ENCODE measurements at places on chromosomes 2 and 18.

- no peak for DNase-seq
Observed at GRCh38 chr2:182103526-182103925, 117.9 kb downstream of the PPP1R1C start.

DNA sequence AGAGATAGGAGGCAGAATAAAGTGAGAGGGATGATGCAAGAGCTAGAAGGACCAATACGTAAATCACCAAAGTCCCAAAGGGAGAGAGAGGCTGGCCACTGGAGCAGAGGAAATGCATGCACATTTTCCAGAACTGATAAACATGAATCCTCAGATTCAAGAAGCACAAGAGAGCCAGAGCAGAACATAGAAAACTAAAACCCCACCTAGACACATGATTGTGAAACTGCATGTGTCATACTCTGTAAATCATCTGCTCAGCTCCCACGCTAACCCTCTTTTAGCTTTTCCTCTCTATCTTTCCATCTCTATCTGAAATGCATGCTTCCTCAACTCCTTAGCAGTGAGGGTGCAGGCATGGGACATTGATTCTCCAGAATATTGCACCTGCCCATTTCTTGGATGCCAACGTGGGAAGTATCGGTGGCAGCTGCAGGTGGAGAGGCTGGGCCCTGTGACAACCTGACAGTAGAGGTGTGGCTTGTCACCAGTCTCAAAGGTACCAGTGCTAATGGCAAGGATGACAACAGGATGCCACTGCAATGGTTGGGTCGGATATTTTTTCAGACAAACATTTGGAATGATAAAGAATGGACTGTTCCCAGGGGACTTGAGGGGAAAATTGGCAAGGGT is 89.3 kb upstream of the OTOS start:
- no peak for DNase-seq

DNA sequence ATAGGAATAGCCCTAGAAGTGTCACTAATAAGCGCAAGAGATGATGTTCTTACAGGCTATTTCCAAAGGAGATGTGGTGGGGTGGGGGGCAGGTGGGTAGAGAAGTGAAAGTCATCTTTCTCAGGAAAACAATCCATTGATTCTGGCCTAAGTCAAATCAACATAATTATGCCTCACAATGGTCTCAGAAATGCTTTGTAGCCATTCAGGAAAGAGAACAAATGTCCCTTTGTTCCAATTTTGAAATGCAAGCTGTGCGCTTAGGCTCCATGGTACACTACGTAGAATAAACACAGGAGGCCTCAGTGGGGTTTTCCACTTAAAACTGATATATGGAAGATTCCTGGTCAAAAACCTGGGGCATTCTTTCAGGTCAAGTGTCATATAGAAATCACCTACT is 529.9 kb upstream of the KLHL29 start:
- DNase-seq, result no peak

- DNase-seq, result no peak
Observed at GRCh38 chr2:162234620-162235462, 8.4 kb downstream of the FAP start.

- no peak for DNase-seq
Observed at GRCh38 chr18:22563164-22563583, 145.5 kb upstream of the CTAGE1 start.

DNA sequence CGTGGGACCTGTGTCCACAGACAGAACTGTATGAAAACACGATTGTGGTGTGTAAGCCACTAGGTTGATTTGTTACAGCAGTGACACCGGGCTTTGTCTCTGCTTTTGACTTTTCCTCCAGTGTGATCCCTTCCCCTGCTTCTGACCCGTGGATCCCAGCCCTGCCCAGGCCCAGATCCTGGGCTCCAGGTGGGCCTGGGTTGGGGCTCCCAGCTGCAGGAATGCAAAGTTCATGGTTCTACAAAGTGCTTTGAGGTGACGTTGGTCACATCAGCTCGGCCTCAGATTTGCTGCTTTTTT is 26.8 kb downstream of the HPCAL1 start:
- DNase-seq, result no peak

GRCh38 chr2:96525211-96525507 is 11.4 kb upstream of the ARID5A start:
- no peak for DNase-seq

DNA sequence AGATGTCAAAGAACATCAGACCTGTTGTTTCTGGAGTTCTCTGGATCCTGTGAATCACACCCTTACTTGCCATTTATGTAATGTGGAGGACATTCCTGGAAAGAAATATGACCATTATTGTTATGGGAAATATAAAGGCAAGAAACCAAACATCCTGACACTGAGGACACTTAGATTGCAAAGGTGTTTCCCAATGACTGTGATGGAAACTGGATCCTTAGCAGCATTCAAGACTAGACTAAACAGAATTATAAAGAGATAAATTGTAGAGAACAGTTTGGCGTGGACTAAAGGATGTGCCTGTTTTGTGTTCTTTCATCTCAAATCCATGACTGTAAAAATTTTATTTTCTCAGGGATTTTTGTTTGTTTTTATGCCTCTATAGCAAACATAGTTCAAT is 347.7 kb upstream of the SLC14A2 start:
- no peak for DNase-seq

DNA sequence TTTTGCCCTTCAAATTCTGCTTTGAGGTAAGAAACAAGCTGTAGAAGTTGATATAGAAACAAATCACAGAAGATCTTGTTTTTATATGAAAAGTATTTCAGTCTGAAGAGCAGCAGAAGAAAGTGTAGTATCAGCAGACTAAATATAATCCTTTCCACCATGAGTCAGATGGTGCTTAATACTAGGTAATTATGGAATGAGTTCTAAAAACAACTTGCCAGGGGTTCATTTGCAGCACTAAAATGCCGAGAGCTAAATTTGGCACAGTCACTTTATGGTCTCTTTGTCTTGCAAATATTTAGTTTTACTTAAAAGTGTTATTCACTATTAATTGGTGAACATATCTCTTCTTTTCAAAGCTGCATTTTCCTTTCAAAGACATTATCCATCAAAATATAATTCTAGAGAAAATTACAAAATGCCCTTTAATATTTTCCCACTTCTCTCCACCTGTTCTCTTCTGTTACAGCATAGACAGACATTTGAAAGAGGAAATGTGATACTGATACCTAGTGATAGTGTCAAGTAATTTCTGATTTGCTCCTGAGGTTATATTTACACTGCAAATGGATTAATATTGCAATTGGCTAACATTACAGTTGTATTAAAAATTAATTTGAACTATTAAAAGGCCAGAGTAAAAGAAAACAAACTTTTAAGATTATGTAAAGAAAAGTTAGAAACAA is 5.3 kb downstream of the MYL1 start:
- no peak for DNase-seq

DNA sequence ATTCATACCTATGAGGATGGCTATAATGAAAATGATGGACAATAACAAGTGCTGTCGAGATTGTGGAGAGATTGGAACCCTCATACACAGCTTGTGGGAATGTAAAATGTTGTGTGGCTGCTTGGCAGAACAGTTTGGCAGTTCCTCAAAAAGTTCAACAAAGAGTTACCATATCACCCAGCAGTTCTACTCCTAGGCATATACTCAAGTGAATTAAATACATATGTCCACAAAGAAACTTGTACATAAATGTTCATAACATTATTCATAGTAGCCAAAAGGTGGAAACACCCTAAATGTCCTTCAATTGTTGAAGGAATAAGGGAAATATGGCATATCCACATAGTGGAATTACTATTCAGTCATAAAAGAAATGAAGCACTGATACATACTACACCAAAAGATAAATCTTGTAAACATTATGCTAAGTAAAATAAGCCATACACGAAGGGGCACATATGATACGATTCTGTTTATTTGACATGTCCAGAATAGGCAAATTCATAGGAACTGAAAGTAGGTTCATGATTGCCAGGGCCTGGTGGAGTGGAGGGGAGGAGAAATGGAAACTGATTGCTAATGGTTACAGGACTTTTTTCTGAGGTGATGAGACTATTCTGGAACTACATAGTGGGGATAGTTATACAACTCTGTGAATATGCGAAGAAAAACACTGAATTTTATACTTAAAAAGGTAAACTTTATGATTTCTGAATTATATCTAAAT is 92.1 kb downstream of the ADAM23 start:
- no peak for DNase-seq

- DNase-seq, result no peak
Observed at GRCh38 chr2:176691471-176691870, 422.2 kb downstream of the MTX2 start.

DNA sequence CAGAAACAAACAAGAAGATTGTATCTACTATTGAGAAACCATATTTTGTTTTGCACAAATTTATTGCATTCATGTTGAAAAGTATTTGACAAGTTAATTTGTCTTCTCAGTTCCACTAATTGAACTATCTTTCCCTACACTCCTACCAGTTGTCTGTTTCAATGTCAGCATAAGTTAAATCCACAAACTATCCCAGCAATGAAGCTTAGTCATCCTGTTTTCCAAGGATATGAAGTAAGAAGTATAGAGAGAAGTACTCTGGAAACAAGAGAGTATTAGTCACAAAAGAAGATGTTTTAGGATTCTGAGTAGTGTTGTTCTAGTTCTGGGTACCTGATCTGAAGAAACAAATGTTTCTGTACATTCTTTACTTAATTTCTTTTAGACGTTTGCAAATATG is 261.6 kb upstream of the ZNF804A start:
- no peak for DNase-seq

DNA sequence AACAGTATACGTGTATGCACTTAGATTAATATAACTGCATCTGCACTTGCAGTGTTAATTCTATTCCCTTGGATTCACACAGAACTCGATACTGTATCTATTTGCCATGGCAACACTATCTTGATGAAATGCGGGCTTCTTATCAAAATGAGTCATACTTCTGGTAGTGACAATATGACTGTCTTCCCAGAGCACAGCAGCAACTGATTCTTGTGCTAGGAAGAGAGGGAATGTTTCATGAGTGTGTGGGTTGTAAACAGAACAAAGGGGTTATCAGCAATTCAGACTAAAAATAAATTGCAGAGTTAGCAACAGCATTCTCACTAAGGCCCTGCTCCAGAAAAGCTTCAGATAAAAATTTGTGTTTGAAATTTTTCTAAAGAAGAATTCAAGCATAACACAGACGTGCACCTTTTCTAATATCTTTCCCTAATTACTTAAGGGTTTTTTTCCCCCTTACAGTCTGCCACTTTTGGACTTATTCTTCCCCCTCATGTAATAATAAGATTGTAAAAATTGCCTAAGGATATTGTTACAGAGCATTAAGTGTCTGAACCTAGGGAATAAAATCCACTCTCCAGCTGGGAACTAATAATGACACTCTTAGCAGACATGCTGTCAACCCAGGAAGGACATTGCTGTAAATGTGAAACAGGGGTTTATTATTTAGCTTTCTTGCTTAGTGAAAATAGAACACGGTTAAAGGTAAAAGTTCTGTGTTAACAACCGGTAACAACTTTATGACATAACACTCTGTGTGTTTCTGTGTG is 99.9 kb upstream of the SLC38A11 start:
- DNase-seq, result no peak

- DNase-seq, result no peak
Observed at GRCh38 chr2:41972819-41973218, 75.0 kb upstream of the PKDCC start.

GRCh38 chr18:42872838-42873237 is 242.6 kb downstream of the RIT2 start:
- no peak for DNase-seq

GRCh38 chr18:63187791-63188460 is 131.6 kb downstream of the BCL2 start:
- no peak for DNase-seq

DNA sequence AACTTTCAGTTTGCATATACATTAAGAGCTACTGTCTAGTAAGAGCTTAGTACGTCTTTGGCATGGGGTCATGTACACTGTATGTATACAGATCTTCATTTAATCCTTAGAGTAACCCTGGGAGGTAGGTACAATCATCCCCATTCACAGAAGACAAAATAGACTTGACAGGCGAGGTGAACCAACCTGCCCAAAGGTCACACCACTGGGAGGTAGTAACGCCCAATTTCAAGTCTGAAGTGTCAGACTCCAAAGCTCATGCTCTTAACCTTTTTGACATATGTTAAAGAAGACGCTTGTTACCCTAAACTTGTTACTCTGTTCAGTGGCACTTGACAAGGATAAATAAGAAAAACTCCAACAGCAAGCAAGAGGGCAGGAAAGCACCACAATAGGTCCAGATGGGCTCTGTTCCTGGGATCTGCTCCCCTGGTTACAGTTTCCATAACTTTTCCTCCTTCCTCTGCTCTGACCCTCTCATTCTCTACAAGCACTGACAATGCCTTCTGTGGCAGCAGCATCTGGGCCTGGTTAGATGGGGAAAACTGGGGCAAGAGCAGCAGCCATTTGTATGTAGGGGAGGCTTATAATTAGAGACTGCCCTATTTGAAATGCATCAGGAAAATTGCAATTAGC is 64.7 kb upstream of the SERTAD2 start:
- DNase-seq, result no peak

GRCh38 chr2:138034536-138034935 is 70.3 kb downstream of the HNMT start:
- no peak for DNase-seq

GRCh38 chr2:171365232-171365631 is 68.6 kb downstream of the METTL8 start:
- DNase-seq, result no peak

- no peak for DNase-seq
Observed at GRCh38 chr2:118221536-118222272, 133.4 kb downstream of the INSIG2 start.

DNA sequence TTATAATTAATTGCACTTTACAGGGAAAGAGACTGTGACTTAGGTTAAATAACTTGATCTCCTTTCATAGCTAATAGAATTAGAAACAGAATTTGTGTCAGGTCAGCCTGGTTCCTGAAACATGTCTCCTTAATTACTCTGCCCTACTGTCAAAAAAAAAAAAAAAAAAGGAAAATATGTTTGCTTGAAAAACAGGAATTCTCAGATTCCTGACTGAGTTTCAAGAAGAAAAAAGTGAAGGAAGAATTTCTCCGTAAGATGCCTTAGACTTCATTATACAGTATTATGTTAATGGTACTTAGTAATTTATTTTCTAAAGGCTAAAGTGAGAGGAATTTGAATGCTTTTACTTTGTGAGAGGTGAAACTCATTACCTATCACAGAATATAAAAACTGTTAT is 118.4 kb upstream of the REG3G start:
- no peak for DNase-seq

- peak; percentile 19 for DNase-seq
Observed at GRCh38 chr2:26605195-26605998, 35.8 kb downstream of the CIB4 start.

- DNase-seq, result no peak
Observed at GRCh38 chr2:36432479-36432878, 76.9 kb downstream of the CRIM1 start.

- DNase-seq, result no peak
Observed at GRCh38 chr2:235866373-235866772, 301.8 kb downstream of the GBX2 start.

GRCh38 chr2:234286118-234286598 is 210.7 kb downstream of the ARL4C start:
- peak; percentile 48 for DNase-seq

All from stimulated activated CD4-positive, alpha-beta T cell treated with anti-CD3 and anti-CD28 coated beads, Interleukin-1b, Interleukin-23, amount 100 ng/mL, for 48 hours (primary cell).